ENCODE measurements at places on chromosomes 5 and 9. TPM values are rescaled to one million over a fixed set of nuclear protein-coding genes. Genes with fewer than 3 reads are reported as not detected.

Gene PDLIM4
- total RNA-seq: 5.2 TPM

Gene CATSPER3
- 0.32 TPM for total RNA-seq

DNA sequence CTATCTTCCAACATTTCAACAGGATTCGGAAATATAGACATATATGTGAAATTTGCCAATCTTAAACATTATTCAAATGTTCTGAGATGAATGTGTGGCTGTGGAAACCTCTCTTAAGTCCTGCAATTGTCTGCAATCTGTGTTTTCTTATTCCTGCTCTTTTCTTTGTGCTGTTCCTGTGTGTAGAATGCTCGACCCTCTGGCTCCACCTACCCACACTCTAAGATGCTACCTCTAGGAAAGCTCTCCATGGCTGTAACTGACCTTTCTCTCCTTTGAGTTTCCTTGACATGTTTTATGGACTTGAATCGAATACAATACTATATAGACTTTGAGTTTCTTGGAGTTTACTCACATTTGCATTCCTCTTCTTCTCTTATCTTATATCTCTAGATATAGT, 120.6 kb upstream of the ASTN2 start:
- DNase-seq: no peak

- no peak for DNase-seq
Measured at GRCh38 chr5:84364043-84364442, 20.6 kb downstream of the EDIL3 start.

GRCh38 chr5:2818936-2819335, 67.5 kb upstream of the IRX2 start:
- no peak for DNase-seq

DNA sequence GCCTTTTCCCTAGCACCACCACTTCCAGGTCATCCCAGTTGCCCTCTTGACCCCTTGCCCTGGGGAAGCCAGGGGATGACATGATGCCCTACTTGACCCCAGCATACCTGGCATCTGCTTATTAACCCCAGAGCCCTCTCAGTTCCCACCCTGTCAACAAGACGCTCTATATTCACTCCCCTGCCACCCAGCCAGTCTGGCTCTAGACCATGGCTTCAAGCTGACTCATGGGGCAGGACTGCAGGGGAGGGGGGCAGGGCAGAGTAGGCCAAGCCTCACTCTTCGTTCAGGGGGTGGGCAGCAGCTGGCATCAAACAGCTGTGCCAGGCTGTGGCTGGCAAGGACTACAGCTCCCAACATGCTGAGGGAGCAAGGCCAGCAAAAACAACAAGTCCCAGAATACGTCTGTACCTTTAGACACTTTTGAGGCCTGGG, 5.3 kb downstream of the ATOSB start:
- DNase-seq: peak; percentile 42

DNA sequence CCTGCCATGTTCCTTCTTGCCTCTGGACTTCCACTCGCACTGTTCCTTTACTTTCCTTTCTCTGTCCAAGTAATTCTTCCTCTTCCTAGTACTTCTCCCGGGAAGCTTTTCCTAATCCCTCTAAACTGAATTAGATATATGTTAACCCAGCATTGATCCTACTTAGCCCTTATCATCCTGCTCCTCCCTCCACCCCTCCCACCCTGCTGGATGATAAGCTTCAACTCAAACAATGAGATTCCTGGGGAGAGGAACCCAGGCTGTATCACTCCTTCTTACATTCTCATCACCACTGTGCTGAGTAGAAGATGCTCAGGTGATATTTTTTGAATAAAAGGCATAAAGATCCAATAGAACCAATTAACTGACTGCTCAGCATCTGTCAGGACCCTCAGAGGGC, 45.7 kb downstream of the CDK5RAP2 start:
- DNase-seq: no peak

Gene PTPRD
- total RNA-seq: 7.8 TPM

GRCh38 chr5:14337593-14337992, 194.5 kb downstream of the TRIO start:
- no peak for DNase-seq

Gene IFNA21
- total RNA-seq: not detected

GRCh38 chr9:126016579-126017290, 269.6 kb downstream of the PBX3 start:
- DNase-seq: no peak

- DNase-seq: no peak
Measured at GRCh38 chr5:159735749-159736660, 180.3 kb upstream of the ADRA1B start.

GRCh38 chr5:112878760-112879159, 17.7 kb downstream of the SRP19 start:
- no peak for DNase-seq

- DNase-seq: no peak
Measured at GRCh38 chr5:17147170-17147569, 70.3 kb upstream of the BASP1 start.

GRCh38 chr9:72041775-72042194, 18.6 kb downstream of the C9orf57 start:
- peak; percentile 66 for DNase-seq

GRCh38 chr5:31397926-31398557, 133.9 kb downstream of the DROSHA start:
- DNase-seq: no peak

GRCh38 chr5:157130925-157131324, 11.7 kb downstream of the MED7 start:
- no peak for DNase-seq

Gene TMEFF1
- not detected for total RNA-seq

Gene NDOR1
- 5.5 TPM for total RNA-seq

Gene AGXT2
- total RNA-seq: not detected

Gene CCDC192
- not detected for total RNA-seq

Gene TRIO
- 56.0 TPM for total RNA-seq

DNA sequence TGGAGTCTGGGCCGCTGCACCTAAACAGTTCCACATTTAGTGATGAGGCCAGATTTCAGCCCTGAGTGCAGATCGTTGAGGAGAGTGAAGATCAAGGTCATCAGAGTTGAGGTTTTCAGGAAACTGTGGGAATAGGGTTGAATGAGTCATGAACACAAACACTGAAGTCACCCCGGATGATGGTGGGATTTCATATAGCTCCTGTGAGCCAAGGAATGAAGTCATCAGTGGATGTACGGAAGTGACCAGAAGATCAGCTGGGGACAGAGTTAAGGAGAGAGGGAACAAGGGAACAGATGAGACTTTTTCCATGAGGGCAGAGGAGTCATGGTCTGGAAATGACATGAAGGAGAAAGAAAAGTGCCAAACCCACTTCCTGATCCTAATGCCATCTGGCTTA, 36.5 kb downstream of the PALM2AKAP2 start:
- DNase-seq: no peak

- peak; percentile 48 for DNase-seq
Measured at GRCh38 chr9:27726244-27727081, 153.2 kb upstream of the C9orf72 start.

Gene ERBIN
- 34.1 TPM for total RNA-seq

DNA sequence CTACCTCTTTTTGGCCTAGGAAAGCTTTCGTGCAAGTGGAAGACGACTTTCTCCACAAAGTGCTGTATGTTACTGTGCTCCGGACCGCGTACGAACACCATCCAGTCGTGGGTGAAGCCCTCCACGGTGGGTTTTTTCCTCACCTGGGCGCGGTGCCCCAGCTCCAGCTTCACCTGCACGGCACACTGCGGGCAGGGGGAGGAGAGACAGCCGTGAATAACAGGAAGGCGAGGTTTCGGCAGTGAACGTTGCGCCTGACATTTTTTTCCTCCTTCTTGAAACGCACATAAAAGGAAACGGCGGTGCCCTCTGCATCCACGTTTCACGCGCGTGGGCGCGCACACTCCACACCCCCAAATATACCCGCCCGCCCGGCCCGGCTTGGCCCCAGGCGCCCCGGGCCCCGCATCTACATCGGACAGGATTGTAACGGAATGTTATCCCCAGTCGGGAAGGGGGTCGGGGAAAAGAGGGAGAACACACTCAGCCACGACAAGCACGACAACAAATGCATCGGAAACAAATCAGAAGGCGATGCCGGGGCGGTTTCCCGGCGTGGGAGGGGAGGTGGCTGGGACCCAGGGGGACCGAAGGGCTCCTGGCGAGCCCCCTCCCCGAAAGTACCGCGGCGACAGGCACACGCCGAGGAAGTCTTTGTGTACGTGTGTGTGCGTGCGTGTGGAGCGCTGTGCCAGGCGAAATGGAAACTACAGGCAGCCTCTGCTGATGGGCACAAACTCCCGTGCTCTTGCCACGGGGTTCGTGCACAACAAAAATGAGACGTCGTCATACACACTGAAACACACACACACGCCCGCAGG, 1.4 kb downstream of the MLLT3 start:
- DNase-seq: peak; percentile 62

- no peak for DNase-seq
Measured at GRCh38 chr5:36606036-36606427, 374 bp upstream of the SLC1A3 start.

DNA sequence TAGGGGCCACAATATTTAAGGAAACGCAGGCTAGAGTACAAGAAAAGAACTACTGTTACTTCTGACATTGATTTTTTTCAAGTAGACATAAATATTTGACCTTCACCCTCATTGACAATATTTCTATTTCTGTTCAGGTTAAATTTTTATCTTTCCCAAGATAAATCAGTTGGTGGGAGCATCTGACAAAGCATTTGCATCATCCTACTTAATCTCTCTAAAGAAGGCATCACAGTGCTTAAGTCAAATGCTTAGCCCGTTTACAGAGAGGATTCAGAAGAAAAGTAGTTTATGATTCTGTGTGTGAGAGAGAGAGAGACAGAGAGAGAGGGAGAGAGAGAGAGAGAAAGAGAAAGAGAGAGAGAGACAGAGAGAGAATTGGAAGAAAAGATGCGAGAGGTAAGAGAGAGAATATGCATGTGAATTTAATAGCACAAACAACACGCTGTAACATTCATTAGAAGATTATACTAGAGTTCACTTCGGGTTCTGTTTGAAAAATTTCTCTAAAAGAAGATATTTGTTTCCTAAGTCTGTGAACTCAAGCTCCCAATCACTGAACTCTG, 1093.3 kb upstream of the CDH6 start:
- no peak for DNase-seq

DNA sequence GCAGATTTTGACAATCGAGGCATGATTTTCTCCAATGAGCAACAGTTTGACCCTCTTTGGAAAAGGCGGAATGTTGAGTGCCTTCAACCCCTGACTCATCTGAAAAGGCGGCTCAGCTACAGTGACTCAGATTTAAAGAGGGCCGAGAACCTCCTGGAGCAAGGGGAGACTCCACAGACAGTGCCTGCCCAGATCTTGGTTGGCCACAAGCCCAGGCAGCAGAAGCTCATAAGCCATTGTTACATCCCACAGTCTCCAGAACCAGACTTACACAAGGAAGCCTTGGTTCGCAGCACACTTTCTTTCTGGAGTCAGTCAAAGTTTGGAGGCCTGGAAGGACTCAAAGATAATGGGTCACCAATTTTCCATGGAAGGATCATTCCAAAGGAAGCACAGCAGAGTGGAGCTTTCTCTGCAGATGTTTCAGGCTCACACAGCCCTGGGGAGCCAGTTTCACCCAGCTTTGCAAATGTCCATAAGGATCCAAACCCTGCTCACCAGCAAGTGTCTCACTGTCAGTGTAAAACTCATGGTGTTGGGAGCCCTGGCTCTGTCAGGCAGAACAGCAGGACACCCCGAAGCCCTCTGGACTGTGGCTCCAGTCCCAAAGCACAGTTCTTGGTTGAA, 13.6 kb downstream of the PTPDC1 start:
- no peak for DNase-seq

DNA sequence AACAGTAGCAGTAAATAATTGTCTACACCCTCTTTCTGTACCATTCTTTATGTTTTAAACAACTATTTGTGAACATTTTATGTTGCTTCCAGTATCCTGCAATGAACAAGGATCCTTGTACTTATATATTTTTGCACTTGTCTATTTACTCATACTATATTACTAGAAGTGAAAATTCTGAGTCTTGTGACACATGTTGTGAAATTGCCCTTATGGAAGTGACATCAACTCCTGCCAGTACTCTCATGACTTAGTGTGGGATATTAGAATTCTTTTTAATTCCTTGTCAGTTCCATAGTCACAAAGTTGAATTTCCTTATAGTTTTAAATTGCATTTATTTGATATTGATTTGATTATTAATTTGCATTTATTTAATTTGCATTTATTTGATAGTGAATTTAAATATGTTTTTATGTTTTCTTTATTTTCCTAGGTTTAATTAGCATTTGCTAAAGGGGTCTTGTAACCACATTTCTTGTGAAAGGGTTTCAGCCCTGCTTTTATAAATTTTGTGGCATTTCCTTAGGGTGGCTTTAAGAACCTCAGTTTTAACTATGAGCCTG, 27.7 kb downstream of the PARP8 start:
- no peak for DNase-seq
